Pancreas (tissue), 10 donors: ENCODE measurements at places on chromosomes 2 and 18. TPM values are rescaled to one million over a fixed set of nuclear protein-coding genes. Genes with fewer than 3 reads are reported as not detected.

Gene FBXO15
- 0.37 TPM for total RNA-seq

Gene LOXHD1
- 0.15 TPM for total RNA-seq

GRCh38 chr18:7608781-7609201 is 41.7 kb downstream of the PTPRM start:
- H3K4me1 ChIP-seq: peaks cover 4% of the 10 kb centered on the region
- DNase-seq: no peak
- H3K27me3 ChIP-seq: no peaks in the 10 kb centered on the region
- no peak overlapping the region for H3K4me3 ChIP-seq
- no peak overlapping the region for H3K27ac ChIP-seq
- no peaks in the 10 kb centered on the region for H3K36me3 ChIP-seq

DNA sequence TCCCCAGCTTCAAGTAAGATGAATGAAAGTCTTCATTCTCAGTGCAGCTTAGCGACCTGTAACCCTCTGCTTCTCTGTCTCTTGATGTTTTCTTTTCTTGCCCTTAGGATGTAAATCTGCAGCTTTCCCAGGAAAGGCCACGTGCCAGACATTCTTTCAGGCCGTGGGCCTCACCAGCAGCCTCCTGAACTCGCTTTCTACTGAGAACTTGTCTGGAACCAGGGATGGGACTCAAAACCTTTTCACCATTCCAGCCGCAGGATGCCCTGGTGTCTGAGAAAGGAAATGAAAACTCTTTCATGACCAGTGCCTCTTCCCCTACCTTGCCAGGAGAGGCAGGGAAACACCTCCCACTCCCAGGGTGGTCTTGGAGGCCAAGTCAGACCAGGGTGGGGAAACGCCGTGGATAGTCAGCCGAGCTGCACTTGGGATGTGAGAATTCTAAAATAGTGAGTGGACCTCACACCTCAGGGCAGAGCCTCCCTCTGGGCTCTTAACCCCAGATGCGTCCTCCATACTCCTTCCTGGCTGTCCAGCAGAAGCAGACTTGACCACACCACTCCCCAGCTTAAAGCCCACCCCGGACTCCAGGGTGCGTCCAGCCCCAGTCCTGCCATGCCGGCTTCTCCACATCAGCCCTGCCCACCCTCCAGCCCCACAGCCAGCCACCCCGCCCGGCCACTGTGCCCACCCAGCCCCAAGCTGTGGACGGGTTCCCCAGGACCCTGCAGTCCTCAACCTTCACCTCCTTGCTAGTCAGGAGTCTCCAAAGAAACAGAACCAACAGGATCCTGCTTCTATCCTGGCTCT is 115.5 kb downstream of the TWIST2 start:
- H3K27ac ChIP-seq: no peak overlapping the region
- DNase-seq: no peak
- no peaks in the 10 kb centered on the region for H3K27me3 ChIP-seq
- H3K36me3 ChIP-seq: no peaks in the 10 kb centered on the region
- H3K4me1 ChIP-seq: no peaks in the 10 kb centered on the region

DNA sequence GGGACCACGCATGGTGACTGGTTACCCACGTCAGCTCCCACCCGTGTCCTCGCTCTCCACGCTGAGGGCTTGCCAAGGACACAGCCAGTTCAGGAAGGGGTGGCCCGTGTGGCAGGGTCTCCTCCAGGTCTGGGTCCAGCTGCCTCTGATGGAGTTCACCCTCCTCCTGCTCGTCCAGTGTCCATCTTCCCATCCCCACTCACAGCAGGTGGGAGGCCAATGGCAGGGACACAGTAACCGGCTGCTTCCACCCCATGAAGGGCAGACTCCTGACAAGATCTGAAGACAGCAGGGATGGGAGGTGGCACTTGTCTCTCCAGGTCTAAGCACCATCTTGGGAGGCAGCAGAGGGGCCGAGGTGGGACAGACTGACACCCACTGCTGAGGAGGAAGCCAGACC is 106.4 kb downstream of the NDUFA10 start:
- DNase-seq: no peak
- no peaks in the 10 kb centered on the region for H3K27me3 ChIP-seq
- H3K4me3 ChIP-seq: no peak overlapping the region

DNA sequence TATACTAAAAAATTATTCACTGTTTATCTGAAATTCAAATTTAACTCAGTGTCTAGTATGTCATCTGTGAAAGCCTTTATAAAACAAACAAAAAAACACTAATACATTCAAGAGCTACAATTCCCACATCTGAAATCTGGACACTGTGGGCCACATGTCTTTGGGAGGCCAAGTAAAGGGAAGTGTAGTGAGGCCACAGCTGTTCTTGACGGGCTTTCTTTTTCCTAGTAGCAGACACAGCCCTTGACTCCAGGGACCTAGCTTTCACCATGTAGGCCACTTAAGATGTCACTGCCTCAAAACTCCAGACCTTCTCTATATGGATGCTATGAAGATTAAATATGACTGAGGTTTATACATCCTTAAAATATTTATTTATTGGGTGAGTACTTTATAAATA is 91.1 kb downstream of the RBMS1 start:
- DNase-seq: no peak
- no peaks in the 10 kb centered on the region for H3K27me3 ChIP-seq
- no peak overlapping the region for H3K27ac ChIP-seq
- H3K4me1 ChIP-seq: no peaks in the 10 kb centered on the region
